ENCODE measurements at places on chromosomes 6 and 20. TPM values are rescaled to one million over a fixed set of nuclear protein-coding genes. Genes with fewer than 3 reads are reported as not detected.

The REM1 gene
- not detected for polyA plus RNA-seq

The ADGRF4 gene
- 30.2 TPM for polyA plus RNA-seq

The FRK gene
- polyA plus RNA-seq, result 2.4 TPM

The CBFA2T2 gene
- 8.7 TPM for polyA plus RNA-seq

The MYCT1 gene
- polyA plus RNA-seq, result 0.05 TPM

The FERMT1 gene
- polyA plus RNA-seq, result 312 TPM

The MACROD2 gene
- polyA plus RNA-seq, result 0.49 TPM

The ATP6V1G2 gene
- polyA plus RNA-seq, result 0.94 TPM

The C6orf89 gene
- 29.0 TPM for polyA plus RNA-seq

The CLIC5 gene
- polyA plus RNA-seq, result 0.09 TPM

The CAGE1 gene
- 0.04 TPM for polyA plus RNA-seq

The ZBTB46 gene
- 0.12 TPM for polyA plus RNA-seq

The RNF182 gene
- 0.94 TPM for polyA plus RNA-seq

The CDKAL1 gene
- polyA plus RNA-seq, result 5.6 TPM

The HLA-DMB gene
- polyA plus RNA-seq, result not detected

DNA sequence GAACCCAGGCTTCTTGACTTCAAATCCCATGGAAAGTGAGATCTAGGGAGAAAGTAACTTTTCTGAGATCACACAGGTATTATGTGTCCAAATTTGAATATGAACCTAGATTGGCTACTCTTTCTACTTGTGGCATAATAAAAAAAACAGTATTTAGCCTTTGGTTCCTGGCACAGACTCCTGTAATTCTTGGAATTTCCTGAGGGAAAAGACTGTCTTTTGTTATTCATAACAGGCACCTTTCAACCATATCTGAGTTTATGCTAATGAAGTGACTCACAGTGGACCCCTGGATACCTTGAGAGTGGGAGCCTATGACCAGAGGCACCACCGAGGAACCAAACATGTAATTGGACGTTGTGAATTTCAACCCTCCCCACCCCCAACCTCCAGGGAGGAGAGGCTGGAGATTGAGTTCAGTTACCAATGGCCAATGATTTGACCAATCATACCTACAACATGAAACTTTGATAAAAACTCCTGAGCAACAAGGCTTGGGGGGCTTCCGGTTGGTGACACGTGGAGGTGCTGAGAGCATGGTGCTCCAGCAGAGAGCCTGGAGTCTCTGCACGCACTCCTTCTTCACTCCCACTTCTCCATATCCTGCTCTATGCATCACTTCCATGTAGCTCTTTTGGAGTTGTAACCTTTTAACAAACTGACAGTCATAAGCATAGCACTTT is 48.8 kb downstream of the LAMA4 start:
- DNase-seq, result no peak
- no peaks in the 10 kb centered on the region for H3K36me3 ChIP-seq
- H3K27me3 ChIP-seq, result no peaks in the 10 kb centered on the region
- H3K4me1 ChIP-seq, result peaks cover 24% of the 10 kb centered on the region
- H3K4me3 ChIP-seq, result no peak overlapping the region

- H3K36me3 ChIP-seq, result no peaks in the 10 kb centered on the region
- no peaks in the 10 kb centered on the region for H3K4me1 ChIP-seq
- no peak overlapping the region for H3K4me3 ChIP-seq
- H3K27me3 ChIP-seq, result peaks cover 67% of the 10 kb centered on the region
- no peak overlapping the region for H3K27ac ChIP-seq
- DNase-seq, result no peak
These were observed 77.6 kb upstream of the PMEPA1 start for GRCh38 chr20:57787151-57787989.

- no peaks in the 10 kb centered on the region for H3K36me3 ChIP-seq
- DNase-seq, result no peak
- H3K27ac ChIP-seq, result no peak overlapping the region
- peaks cover 14% of the 10 kb centered on the region for H3K4me1 ChIP-seq
- no peak overlapping the region for H3K4me3 ChIP-seq
These were observed 3.4 kb upstream of the SLC17A5 start for GRCh38 chr6:73657201-73657600.

- H3K27me3 ChIP-seq, result peaks cover 2% of the 10 kb centered on the region
- no peaks in the 10 kb centered on the region for H3K36me3 ChIP-seq
- H3K27ac ChIP-seq, result no peak overlapping the region
- no peak for DNase-seq
- no peaks in the 10 kb centered on the region for H3K4me1 ChIP-seq
These were observed 73.8 kb downstream of the TOX2 start for GRCh38 chr20:43988451-43988850.

- H3K4me3 ChIP-seq, result no peak overlapping the region
- H3K27me3 ChIP-seq, result no peaks in the 10 kb centered on the region
- no peaks in the 10 kb centered on the region for H3K36me3 ChIP-seq
- H3K27ac ChIP-seq, result no peak overlapping the region
- no peak for DNase-seq
- no peaks in the 10 kb centered on the region for H3K4me1 ChIP-seq
These were observed 248.1 kb downstream of the CD109 start for GRCh38 chr6:73943930-73944652.

GRCh38 chr20:61866165-61866564 is 199.5 kb downstream of the TAF4 start:
- no peaks in the 10 kb centered on the region for H3K4me1 ChIP-seq
- no peak overlapping the region for H3K27ac ChIP-seq
- no peaks in the 10 kb centered on the region for H3K36me3 ChIP-seq
- no peak for DNase-seq
- no peak overlapping the region for H3K4me3 ChIP-seq
- H3K27me3 ChIP-seq, result peaks cover 20% of the 10 kb centered on the region

DNA sequence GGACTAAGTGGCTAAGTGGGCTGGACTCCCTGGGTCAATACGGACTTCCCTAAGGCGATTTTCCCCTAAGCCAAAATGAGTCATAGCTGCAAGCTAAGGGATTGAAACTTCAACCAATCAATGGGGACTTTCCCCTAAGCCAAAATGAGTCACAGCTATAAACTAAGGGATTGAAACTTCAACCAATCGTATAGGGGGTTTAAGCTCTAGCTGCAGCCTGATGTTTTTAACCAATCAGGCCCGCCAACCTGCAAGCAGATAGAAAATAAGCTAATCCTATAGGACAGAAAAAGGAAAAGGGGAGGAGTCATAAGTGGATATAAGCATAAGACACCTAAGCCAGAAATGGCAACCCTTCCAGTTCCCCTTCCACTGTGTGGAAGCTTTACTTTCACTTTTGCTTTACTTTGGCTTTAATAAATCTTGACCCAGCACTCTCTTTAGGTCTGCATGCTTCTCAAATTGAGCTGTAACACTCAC is 655.0 kb upstream of the HS3ST5 start:
- H3K4me3 ChIP-seq, result no peak overlapping the region
- no peaks in the 10 kb centered on the region for H3K36me3 ChIP-seq
- H3K27me3 ChIP-seq, result no peaks in the 10 kb centered on the region

- H3K4me1 ChIP-seq, result peaks cover 12% of the 10 kb centered on the region
- H3K27me3 ChIP-seq, result no peaks in the 10 kb centered on the region
- DNase-seq, result no peak
- H3K4me3 ChIP-seq, result no peak overlapping the region
These were observed 36.3 kb upstream of the CST5 start for GRCh38 chr20:23915844-23916243.

DNA sequence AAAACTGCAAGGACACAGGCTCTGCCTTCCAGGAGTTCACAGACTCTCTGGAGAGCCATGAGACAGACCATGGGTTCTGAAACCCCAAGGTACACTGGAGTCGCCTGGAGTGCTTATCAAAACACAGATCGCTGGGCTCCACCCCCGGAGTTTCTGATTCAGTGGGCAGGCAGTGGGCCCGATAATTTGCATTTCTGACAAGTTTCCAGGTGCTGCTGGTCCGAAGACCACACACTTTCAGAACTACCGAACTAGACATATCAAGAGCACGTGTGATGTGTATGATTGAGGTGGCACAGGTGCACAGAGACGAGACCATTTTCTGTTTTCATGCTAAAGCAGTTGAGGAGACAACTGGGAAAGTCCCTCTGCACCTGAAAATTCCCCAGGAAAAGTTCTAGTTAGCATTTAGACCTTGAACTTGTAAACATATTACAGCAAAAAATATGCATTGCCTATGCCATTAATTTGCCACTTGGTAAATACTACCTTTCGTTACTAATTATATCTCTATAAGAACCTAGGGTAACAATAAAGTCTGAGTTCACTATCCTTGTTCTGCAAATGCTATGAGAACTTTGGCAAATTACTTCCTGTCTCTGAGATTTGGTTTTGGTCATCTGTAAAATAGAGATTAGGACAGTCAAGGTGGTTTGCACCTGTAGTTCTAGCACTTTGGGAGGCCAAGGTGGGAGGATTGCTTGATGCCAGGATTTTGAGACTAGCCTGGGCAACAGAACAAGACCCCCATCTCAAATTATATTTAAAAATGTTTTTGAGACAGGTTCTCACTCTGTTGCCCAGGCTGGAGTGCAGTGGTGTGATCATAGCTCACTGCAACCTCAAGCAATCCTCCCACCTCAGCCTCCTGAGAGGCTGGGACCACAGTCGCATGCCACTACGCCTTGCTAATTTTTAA is 14.3 kb upstream of the PIM1 start:
- no peak overlapping the region for H3K27ac ChIP-seq
- H3K4me3 ChIP-seq, result no peak overlapping the region
- no peaks in the 10 kb centered on the region for H3K4me1 ChIP-seq
- no peaks in the 10 kb centered on the region for H3K27me3 ChIP-seq
- H3K36me3 ChIP-seq, result no peaks in the 10 kb centered on the region

GRCh38 chr6:44084231-44085014 is 42.8 kb downstream of the MRPL14 start:
- H3K36me3 ChIP-seq, result no peaks in the 10 kb centered on the region
- H3K4me1 ChIP-seq, result peaks cover 12% of the 10 kb centered on the region
- H3K4me3 ChIP-seq, result no peak overlapping the region
- no peaks in the 10 kb centered on the region for H3K27me3 ChIP-seq

- DNase-seq, result no peak
- H3K4me1 ChIP-seq, result peaks cover 21% of the 10 kb centered on the region
- no peak overlapping the region for H3K27ac ChIP-seq
- H3K27me3 ChIP-seq, result no peaks in the 10 kb centered on the region
- H3K4me3 ChIP-seq, result no peak overlapping the region
These were observed 22.9 kb downstream of the QKI start for GRCh38 chr6:163437466-163437865.

DNA sequence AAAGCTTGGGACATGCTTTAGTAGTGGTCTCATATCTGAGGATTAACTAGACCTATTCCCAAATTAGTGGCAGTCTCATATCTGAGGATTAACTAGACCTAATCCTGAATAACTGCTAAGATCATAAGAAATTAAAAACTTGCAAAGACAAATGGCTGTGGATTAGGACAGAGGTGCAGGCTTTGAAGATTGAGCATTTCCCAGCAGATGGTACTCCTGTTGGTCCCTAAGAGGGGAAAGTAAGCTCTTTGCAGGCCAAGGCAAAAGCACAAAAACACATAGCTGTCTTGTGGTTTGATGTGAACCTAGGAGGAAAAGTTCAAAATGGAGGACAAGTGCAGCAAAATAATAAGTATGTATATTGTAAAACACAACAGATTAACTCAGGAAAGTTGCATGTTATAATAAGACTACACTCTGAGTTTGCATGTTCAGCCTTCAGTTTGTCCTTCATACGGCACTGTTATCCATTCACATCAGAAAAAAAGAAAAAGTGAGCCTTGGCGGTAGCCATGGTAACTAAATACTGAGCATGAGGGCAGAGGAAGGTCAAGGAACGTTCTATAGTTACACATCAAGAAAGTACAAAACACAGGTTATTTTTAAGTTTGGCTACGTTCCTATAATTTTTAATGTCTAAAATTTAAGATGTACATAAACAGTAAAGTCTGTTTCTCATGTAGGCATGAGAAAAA is 62.8 kb downstream of the FILIP1 start:
- no peak overlapping the region for H3K27ac ChIP-seq
- no peak overlapping the region for H3K4me3 ChIP-seq
- H3K36me3 ChIP-seq, result no peaks in the 10 kb centered on the region
- no peaks in the 10 kb centered on the region for H3K4me1 ChIP-seq
- H3K27me3 ChIP-seq, result no peaks in the 10 kb centered on the region

DNA sequence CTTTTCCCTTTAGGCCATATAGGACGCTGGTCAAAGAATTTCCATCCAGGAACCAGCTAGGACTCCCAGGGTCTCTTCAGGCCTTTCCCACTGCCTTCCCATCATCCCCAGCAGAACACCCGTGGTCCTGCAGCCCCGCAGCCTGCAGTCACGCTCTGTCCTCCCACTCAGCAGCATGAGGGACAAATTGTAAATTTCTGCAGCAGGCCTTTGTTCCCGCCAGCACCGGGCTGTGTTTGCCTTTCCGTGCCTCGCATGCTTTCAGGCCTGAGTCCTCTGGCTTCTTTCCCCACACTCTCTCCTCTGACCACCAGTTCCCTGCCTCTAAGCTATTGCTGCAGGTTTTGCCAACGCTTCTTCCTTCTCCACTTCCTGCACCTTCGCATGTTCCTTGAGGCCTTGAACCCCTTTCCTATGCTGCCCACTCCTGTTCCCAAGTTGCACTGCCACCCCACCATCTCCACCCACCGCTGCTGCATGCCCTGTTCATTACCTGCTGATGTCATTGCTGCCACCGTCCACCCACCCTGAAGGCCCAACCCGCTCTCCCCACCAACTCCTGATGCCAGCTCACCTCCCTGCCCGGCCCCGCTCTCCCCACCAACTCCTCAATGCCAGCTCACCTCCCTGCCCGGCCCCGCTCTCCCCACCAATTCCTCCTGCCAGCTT is 49.8 kb downstream of the RNASET2 start:
- DNase-seq, result no peak
- no peak overlapping the region for H3K4me3 ChIP-seq
- no peaks in the 10 kb centered on the region for H3K27me3 ChIP-seq
- no peaks in the 10 kb centered on the region for H3K36me3 ChIP-seq
- H3K27ac ChIP-seq, result no peak overlapping the region

DNA sequence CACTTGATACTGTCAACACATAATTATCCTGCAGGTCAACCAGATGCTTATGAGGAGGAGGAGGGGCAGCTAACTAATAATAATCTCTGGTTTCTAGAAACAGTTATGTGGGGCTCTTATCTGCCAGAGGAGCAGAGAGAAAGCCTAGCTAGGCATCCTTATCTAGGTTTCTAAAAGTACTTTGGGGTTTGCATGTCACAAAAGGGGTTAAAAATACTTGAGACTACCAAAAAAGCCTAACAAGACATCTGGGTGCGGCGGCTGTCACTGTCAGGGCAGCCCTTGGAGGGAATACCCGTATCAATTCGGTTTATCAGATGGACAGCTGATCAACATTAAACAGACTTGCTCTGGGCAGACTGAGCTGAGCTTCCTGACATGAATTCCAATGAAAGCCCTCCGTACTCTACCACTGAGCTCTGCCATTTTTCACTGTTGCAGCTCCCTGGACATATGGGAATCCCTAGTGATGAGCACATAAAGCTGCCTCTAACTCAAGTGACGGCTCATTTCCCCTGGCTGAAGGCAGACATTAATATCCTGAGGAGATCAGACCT is 166.6 kb downstream of the PDSS2 start:
- no peaks in the 10 kb centered on the region for H3K4me1 ChIP-seq
- H3K4me3 ChIP-seq, result no peak overlapping the region
- H3K27ac ChIP-seq, result no peak overlapping the region
- no peaks in the 10 kb centered on the region for H3K36me3 ChIP-seq
- H3K27me3 ChIP-seq, result no peaks in the 10 kb centered on the region
